ENCODE measurements at places on chromosomes 7 and 10. TPM values are rescaled to one million over a fixed set of nuclear protein-coding genes. Genes with fewer than 3 reads are reported as not detected.

LIPJ gene
- total RNA-seq = not detected

PPP1R3C gene
- not detected for total RNA-seq

DNA sequence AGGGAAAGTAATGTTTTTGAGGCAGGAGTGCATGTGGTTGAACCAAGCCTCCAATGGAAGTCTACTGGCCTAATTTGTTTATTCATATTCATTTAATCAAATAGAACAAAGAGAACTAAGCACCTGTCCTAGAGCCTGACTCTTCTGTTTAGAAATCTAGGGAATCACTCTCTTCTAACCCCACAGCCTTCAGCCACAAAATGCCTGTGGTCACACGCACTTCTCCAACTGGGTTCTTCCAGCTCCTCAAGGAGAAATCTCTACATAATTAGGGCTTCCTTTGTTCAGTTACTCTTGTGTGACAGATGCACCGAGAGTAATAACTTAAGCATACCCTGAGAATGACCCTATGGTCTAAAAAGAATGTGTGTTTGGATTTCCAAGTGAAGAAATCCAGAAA is 133.7 kb upstream of the NAMPT start:
- no peak for DNase-seq

MMRN2 gene
- 0.96 TPM for total RNA-seq

GFRA1 gene
- 0.20 TPM for total RNA-seq
